T-helper 2 cell treated with Interferon-gamma antibody and Interleukin-4, amounts not matched to agents 5 μg/mL and 100 μg/mL, for 36 hours (primary cell): ENCODE measurements at places on chromosomes 13 and 19.
A peak's percentile ranks its signal among the peaks of the same experiment; 100 is the strongest.

DNA sequence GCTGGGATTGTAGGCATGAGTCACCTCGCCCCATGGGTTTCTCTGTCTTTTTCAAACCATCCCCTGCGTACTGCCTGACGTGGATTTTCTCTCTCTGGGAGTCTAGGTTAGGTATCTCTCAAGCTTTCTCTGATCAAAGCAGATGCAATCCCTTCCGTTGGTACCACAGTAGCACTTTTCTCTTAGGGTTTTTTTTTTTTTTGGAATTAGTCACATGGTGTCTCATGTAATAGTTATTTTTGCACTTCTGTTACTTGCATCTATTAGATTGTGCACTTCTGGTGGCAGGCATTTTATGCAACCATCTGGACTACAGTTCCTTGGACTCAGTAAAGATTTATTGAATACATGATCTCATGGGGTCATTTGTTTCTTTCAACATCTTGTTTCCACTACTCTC, 72.1 kb downstream of the GPC6 start:
- H3K4me3 ChIP-seq = no peak overlapping the region
- H3K27me3 ChIP-seq = no peaks in the 10 kb centered on the region
- no peak overlapping the region for H3K27ac ChIP-seq
- no peak for DNase-seq
- no peaks in the 10 kb centered on the region for H3K4me1 ChIP-seq

- no peak overlapping the region for H3K4me3 ChIP-seq
- no peak for DNase-seq
- no peak overlapping the region for H3K27ac ChIP-seq
- peaks cover 21% of the 10 kb centered on the region for H3K27me3 ChIP-seq
- H3K36me3 ChIP-seq = no peaks in the 10 kb centered on the region
These were observed 32.8 kb upstream of the STK24 start for GRCh38 chr13:98609756-98610155.

DNA sequence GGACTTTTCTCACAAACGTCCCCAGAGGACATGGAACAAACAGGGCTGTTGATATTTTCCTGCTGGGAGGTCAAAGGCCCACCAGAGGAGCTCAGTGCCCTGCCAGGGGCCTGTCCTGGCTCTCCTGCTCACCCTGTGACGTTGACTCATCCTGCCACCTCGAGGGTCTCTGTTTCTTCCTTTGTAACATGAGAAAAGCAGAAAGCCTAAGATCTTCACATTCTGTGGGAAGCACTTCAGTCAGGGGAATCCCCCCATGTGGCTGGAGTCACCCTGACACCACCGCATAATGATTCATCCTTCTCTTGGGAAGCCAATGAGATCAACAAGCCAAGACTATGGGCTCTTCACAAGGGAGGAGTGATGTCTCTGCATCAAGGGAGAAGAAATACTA, 147.9 kb downstream of the KATNAL1 start:
- DNase-seq = peak; percentile 71
- no peaks in the 10 kb centered on the region for H3K36me3 ChIP-seq
- H3K4me3 ChIP-seq = no peak overlapping the region
- H3K27ac ChIP-seq = peak overlapping the region; percentile 10
- peaks cover 4% of the 10 kb centered on the region for H3K27me3 ChIP-seq

- H3K4me1 ChIP-seq = no peaks in the 10 kb centered on the region
- H3K27me3 ChIP-seq = no peaks in the 10 kb centered on the region
- H3K36me3 ChIP-seq = no peaks in the 10 kb centered on the region
- no peak for DNase-seq
These were observed 310.0 kb downstream of the TEX29 start for GRCh38 chr13:111630406-111630805.

DNA sequence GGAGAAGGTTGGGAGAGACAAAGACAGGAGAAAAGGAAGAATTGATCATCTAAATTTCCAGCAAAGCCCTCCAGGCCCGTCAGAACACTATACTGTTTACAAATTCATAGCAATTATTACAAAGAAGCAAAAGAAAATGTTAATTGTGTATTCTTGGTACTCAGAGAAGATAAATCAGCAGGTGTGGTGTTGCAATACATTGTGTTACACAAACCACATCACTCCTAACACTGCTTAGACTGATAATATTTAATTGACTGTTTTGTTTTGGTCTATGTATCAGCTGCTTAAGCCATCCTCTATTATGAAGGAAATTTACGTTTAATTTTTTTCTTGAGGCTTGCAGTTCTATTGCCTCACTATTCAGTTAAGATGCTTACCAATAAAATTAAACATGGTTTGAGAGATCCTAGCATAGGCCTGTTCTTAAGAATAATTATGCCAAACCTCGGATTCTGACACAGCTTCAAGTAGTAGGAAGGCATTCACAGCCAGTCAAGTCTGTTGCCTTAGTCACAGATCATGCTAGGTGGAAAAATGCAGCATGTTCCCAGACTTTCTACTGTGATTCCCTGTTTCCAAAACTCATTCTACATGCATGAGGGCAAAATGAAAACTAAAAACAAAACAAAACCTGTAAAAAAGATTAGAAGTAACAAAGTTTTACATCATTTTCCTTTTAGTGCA, 129.2 kb downstream of the TBC1D4 start:
- H3K4me1 ChIP-seq = peaks cover 2% of the 10 kb centered on the region
- H3K27ac ChIP-seq = no peak overlapping the region
- H3K27me3 ChIP-seq = no peaks in the 10 kb centered on the region
- no peaks in the 10 kb centered on the region for H3K36me3 ChIP-seq

GRCh38 chr19:6925801-6926751, 38.7 kb downstream of the ADGRE1 start:
- H3K27me3 ChIP-seq = no peaks in the 10 kb centered on the region
- H3K27ac ChIP-seq = peak overlapping the region; percentile 69
- H3K4me1 ChIP-seq = peaks cover 9% of the 10 kb centered on the region
- peaks cover 11% of the 10 kb centered on the region for H3K36me3 ChIP-seq

DNA sequence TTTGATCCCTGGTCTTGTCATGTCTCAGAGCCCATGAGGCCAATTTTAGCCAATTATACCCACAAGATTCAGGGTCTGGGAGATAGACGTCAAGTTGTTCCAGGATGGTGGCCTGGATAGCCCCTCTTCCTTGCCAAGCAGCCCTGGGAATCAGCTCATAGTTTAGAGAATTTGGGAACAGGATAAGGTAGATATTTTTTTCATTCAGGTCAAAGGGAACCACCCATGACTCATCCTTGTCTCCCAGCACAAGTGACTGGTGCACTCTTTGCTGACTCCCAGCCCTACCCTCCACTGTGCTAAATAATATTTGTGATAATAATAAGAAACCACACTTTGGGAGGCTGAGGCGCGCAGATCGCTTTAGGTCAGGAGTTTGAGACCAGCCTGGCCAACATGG, 17.1 kb upstream of the S1PR4 start:
- H3K4me3 ChIP-seq = no peak overlapping the region
- H3K36me3 ChIP-seq = peaks cover 82% of the 10 kb centered on the region
- H3K27me3 ChIP-seq = no peaks in the 10 kb centered on the region
- H3K4me1 ChIP-seq = peaks cover 37% of the 10 kb centered on the region

- no peak for DNase-seq
- H3K27me3 ChIP-seq = no peaks in the 10 kb centered on the region
- no peaks in the 10 kb centered on the region for H3K36me3 ChIP-seq
- H3K27ac ChIP-seq = no peak overlapping the region
These were observed 25.9 kb downstream of the COMP start for GRCh38 chr19:18765224-18765623.

GRCh38 chr19:48963371-48964204, 1.5 kb upstream of the FTL start:
- H3K36me3 ChIP-seq = peaks cover 42% of the 10 kb centered on the region
- DNase-seq = peak; percentile 73
- peak overlapping the region; percentile 85 for H3K4me3 ChIP-seq
- H3K4me1 ChIP-seq = peaks cover 49% of the 10 kb centered on the region
- peak overlapping the region; percentile 93 for H3K27ac ChIP-seq

DNA sequence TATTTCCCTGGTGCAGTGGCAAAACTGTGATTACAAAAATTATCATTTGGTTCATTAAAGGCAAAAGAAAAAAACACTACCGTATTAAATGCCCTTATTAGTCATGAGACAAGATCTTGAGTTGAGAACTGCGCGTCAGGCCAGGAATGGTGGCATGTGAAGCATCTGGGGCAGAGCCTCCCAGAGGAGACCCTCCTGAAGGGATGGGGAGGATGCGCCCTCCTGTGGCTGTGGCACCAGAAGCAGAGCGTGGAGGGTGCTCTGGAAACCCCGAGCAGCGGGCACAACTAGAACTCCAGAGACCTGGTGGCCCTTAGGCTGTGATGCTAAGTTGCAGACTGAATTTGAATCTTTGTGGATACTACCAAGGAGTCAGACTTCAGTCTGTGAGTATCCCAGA, 11.5 kb downstream of the CUL4A start:
- no peaks in the 10 kb centered on the region for H3K27me3 ChIP-seq
- DNase-seq = no peak
- H3K36me3 ChIP-seq = peaks cover 45% of the 10 kb centered on the region
- peaks cover 4% of the 10 kb centered on the region for H3K4me1 ChIP-seq
- H3K4me3 ChIP-seq = no peak overlapping the region

GRCh38 chr19:18167975-18168645, 5.5 kb upstream of the IFI30 start:
- H3K4me3 ChIP-seq = no peak overlapping the region
- H3K27me3 ChIP-seq = no peaks in the 10 kb centered on the region
- H3K36me3 ChIP-seq = peaks cover 18% of the 10 kb centered on the region
- DNase-seq = peak; percentile 45

- no peaks in the 10 kb centered on the region for H3K4me1 ChIP-seq
- H3K36me3 ChIP-seq = no peaks in the 10 kb centered on the region
- H3K27ac ChIP-seq = no peak overlapping the region
- no peak for DNase-seq
- no peak overlapping the region for H3K4me3 ChIP-seq
These were observed 405.7 kb upstream of the SLC10A2 start for GRCh38 chr13:103471896-103472295.

DNA sequence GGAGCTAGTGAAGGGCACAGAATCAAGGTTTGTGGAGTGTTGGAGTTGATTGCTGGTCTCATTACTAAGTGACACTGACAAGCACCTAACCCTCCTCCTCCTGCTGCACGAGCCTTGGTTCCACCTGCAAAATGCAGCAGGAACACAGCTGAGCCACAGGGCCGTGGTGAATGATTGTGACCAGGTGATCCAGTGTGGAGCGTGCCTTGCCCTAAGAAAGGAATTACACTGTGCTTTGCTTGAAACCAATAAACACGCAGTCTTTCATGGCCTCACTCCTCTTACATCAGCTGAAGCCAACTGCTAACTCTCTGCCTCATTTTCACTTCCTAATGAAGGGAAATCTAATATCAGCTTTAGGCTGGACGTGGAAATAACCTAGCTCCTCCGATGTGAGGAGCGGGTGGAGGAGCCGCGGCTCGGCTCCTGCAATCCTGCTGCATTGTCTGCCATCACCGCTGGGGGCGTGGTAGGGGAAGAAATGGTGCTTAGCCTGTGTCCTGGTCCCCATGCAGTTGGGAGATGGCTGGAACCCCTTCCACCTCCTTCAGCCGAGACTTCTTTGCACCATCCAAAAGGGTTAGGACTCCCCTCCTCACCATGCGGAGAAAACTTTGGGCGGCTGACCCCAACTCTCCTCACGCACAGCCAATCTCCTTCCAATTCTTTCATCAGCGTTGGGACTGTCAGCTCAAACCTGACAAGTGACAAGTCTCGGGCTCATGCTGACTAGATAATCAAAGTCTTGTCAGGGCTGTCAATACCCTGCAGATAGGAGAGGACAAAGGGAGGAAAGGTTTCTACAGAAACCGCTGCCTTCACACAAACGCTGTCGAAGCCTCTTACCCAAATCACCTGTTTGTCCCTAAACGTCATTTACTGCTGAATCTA, 427.9 kb downstream of the ZNF536 start:
- no peak for DNase-seq
- H3K36me3 ChIP-seq = no peaks in the 10 kb centered on the region
- no peak overlapping the region for H3K4me3 ChIP-seq
- H3K27me3 ChIP-seq = no peaks in the 10 kb centered on the region

DNA sequence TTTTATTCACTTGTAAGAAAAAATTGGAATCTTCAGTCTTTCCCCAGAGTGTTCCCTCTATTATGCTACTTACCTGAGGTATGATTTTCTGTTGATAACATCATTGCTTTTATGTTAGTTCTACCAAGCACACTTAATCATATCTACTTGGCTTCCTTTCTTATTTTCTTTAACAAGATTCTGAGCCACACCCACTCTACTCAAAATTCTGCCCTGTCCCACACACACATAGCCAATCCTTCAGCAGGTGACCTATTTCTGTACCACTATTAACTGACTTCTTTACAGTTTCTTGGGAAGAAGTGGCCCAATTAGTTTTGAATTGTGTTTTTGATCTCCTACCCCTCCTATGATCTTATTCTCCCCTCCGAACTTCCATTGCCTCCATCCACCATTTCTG, 215.7 kb downstream of the PCDH9 start:
- H3K27ac ChIP-seq = no peak overlapping the region
- no peak overlapping the region for H3K4me3 ChIP-seq
- H3K4me1 ChIP-seq = no peaks in the 10 kb centered on the region
- H3K36me3 ChIP-seq = no peaks in the 10 kb centered on the region
- DNase-seq = no peak
- no peaks in the 10 kb centered on the region for H3K27me3 ChIP-seq

- no peak overlapping the region for H3K27ac ChIP-seq
- peaks cover 4% of the 10 kb centered on the region for H3K4me1 ChIP-seq
These were observed 1.1 kb upstream of the FXYD3 start for GRCh38 chr19:35114353-35115176.

DNA sequence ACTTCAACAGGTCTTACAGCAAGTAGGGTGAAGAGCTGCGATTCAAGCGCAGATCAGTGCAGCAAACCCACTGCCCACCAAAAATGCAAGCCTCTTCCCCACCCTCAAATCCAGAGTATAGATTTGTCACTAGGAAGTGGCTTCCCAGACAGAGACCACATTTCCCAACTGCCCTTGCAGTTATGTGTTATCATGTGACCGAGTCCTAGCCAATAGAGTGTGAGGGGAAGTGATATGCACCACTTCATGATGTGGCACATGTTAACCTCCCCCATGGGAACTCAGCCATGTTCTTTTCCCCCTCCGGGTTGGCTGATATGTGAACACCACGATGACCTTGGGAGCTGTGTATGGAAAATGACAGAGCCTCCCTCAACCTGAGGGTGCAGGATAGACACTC, 50.8 kb downstream of the MBD3L2B start:
- no peak overlapping the region for H3K27ac ChIP-seq
- no peaks in the 10 kb centered on the region for H3K4me1 ChIP-seq
- no peaks in the 10 kb centered on the region for H3K36me3 ChIP-seq
- no peaks in the 10 kb centered on the region for H3K27me3 ChIP-seq
- DNase-seq = no peak
- no peak overlapping the region for H3K4me3 ChIP-seq

GRCh38 chr13:36921631-36922301, 1.7 kb upstream of the SMAD9 start:
- no peaks in the 10 kb centered on the region for H3K36me3 ChIP-seq
- H3K4me1 ChIP-seq = no peaks in the 10 kb centered on the region
- DNase-seq = no peak
- H3K27me3 ChIP-seq = peaks cover 54% of the 10 kb centered on the region
- H3K4me3 ChIP-seq = no peak overlapping the region

GRCh38 chr19:54041969-54042606, 21.6 kb downstream of the VSTM1 start:
- H3K4me3 ChIP-seq = no peak overlapping the region
- no peaks in the 10 kb centered on the region for H3K27me3 ChIP-seq
- H3K4me1 ChIP-seq = no peaks in the 10 kb centered on the region
- no peaks in the 10 kb centered on the region for H3K36me3 ChIP-seq
- no peak for DNase-seq

GRCh38 chr19:5594521-5594950, 26.8 kb upstream of the TINCR start:
- no peak overlapping the region for H3K27ac ChIP-seq
- peaks cover 66% of the 10 kb centered on the region for H3K36me3 ChIP-seq
- H3K27me3 ChIP-seq = no peaks in the 10 kb centered on the region
- H3K4me3 ChIP-seq = no peak overlapping the region

GRCh38 chr19:1302533-1303239, 17.0 kb downstream of the EFNA2 start:
- no peak overlapping the region for H3K27ac ChIP-seq
- DNase-seq = no peak
- H3K4me1 ChIP-seq = no peaks in the 10 kb centered on the region
